Activated naive CD8-positive, alpha-beta T cell treated with anti-CD3 and anti-CD28 coated beads for 36 hours (primary cell): ENCODE measurements at places on chromosomes 12 and 14. TPM values are rescaled to one million over a fixed set of nuclear protein-coding genes. Genes with fewer than 3 reads are reported as not detected.

TCL1B gene
- total RNA-seq: not detected

TOMM20L gene
- total RNA-seq: not detected

LPAR5 gene
- total RNA-seq: 7.3 TPM

- peaks cover 74% of the 10 kb centered on the region for H3K4me1 ChIP-seq
- peak overlapping the region; percentile 60 for H3K4me3 ChIP-seq
These were observed 6.2 kb downstream of the CHST11 start for GRCh38 chr12:104462931-104463339.

RAD9B gene
- total RNA-seq: 2.8 TPM

DNA sequence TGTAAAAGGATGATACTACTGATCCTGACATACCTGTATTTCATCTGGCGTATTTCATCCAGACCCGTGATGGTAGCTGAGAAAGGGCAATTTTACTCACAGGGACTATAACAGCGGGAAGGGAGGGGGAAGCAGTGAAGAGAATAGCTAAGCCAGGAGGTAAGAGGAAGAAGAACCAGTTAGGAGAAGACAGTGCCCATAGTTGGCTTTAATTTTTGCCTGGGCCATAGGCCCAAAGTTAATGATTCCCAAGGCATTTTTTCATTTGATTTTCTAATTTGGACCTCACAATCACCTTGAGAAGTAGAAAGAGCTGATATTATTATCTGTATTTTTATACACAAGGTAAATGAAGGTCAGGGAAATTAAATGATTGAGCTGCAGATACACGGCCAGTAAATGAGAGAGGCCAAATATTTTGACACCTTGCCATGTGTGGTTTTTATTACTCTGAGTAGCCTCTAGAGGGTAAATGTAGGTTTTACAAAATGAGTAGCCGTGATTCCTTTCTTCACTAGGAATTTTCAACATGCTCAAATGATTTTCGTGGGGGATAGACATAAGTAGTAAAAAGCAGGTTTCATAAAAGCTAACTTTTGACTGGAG lies 382.2 kb downstream of the FUT8 start:
- H3K27ac ChIP-seq: no peak overlapping the region
- H3K36me3 ChIP-seq: no peaks in the 10 kb centered on the region
- no peaks in the 10 kb centered on the region for H3K27me3 ChIP-seq
- H3K4me1 ChIP-seq: no peaks in the 10 kb centered on the region

TSPAN8 gene
- not detected for total RNA-seq

- H3K4me3 ChIP-seq: no peak overlapping the region
- no peaks in the 10 kb centered on the region for H3K27me3 ChIP-seq
- no peak for DNase-seq
- H3K4me1 ChIP-seq: peaks cover 28% of the 10 kb centered on the region
These were observed 23.4 kb downstream of the WBP11 start for GRCh38 chr12:14779834-14780233.

- no peak overlapping the region for H3K4me3 ChIP-seq
- H3K27me3 ChIP-seq: no peaks in the 10 kb centered on the region
- no peaks in the 10 kb centered on the region for H3K36me3 ChIP-seq
- no peak overlapping the region for H3K27ac ChIP-seq
These were observed 83.0 kb downstream of the FZD10 start for GRCh38 chr12:130245251-130245650.

DNA sequence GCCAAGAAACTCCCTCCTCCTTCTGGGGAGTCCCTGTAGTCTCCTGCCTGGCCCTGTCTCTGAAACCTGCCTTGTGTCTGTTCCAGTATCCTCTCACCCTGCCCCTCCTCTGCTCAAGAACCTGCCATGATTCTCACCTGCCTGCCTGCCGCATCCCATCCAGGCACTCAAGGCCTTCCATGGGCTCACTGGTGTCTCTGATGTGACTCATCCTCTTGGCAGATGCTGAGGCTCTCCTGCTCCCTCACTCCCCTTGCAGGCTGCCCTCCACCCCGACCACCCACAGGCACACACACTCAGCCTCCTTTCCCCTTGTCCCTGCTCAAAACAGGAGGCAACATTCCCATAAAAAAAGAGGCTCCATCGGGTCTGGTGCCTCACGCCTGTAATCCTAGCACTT lies 5.8 kb upstream of the BEGAIN start:
- H3K36me3 ChIP-seq: no peaks in the 10 kb centered on the region
- H3K4me3 ChIP-seq: no peak overlapping the region
- H3K27me3 ChIP-seq: peaks cover 16% of the 10 kb centered on the region
- no peak overlapping the region for H3K27ac ChIP-seq

DNA sequence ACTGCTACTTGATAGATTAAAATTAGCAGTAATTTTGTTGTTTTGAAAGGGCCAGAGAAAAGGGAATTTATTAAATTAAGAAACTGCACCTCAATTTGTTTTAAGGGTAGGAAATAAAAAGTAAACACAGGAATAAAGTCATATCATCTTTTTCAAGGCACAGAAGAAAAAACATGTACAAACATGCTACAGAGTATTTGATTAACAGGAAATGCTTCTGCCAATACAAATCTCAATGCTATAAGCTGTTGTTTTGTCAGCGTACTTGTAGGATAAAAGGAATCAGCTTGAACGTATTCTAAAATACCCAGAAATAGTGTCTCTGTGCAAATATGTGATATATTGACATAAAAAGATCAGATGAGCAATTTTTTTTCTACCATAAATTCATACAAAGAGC lies 474.0 kb upstream of the MGAT4C start:
- no peaks in the 10 kb centered on the region for H3K4me1 ChIP-seq
- H3K4me3 ChIP-seq: no peak overlapping the region
- DNase-seq: no peak
- H3K36me3 ChIP-seq: no peaks in the 10 kb centered on the region
- no peaks in the 10 kb centered on the region for H3K27me3 ChIP-seq
- no peak overlapping the region for H3K27ac ChIP-seq

CTSG gene
- total RNA-seq: not detected

PLEKHG7 gene
- total RNA-seq: not detected

C1RL gene
- 8.6 TPM for total RNA-seq

DNA sequence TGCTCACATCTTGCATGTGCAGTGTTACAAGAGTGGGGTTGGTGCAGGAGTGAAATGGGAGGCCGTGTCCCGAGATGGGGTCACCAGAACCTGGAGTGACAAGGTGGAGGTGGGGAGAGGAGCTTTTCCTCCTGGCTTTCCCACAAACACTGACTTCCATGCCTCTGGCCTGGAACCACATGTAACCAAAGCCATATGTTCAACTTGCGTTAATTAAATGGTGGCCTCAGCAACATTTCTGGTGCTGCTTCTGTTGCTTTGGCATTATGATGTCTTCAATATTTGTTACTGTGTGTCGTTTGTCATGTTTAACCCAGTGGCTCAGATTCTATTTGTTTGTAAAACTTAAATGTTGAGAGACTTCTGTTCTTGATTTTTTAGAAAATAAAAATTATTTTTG lies 110.2 kb downstream of the VCPKMT start:
- H3K27me3 ChIP-seq: no peaks in the 10 kb centered on the region
- H3K36me3 ChIP-seq: peaks cover 3% of the 10 kb centered on the region
- no peak overlapping the region for H3K27ac ChIP-seq
- no peak overlapping the region for H3K4me3 ChIP-seq
- no peak for DNase-seq
- peaks cover 26% of the 10 kb centered on the region for H3K4me1 ChIP-seq

- no peak for DNase-seq
- no peak overlapping the region for H3K4me3 ChIP-seq
- H3K27me3 ChIP-seq: no peaks in the 10 kb centered on the region
- no peaks in the 10 kb centered on the region for H3K36me3 ChIP-seq
- no peaks in the 10 kb centered on the region for H3K4me1 ChIP-seq
These were observed 174.1 kb downstream of the SLC6A15 start for GRCh38 chr12:84738481-84738972.

CD4 gene
- 2.5 TPM for total RNA-seq

DNA sequence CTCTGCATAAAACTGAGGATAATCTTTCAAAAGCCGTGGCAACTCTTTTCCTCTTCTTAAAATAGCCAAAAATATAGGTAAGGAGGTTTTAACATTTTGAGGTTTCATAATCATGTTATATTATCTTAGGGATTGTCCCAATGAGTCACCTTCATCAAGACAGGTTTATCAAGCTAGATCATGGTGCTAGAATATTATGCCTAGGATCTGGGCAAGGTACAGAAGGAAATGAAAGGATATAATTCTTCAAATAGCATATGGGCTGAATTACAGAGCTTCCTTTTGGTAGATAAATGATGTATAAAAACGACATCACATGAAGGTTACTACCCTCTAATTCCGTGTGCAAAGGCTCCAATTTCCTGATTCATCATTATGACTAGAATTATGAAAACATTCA lies 28.6 kb upstream of the TBC1D15 start:
- no peak overlapping the region for H3K4me3 ChIP-seq
- no peaks in the 10 kb centered on the region for H3K36me3 ChIP-seq
- H3K4me1 ChIP-seq: no peaks in the 10 kb centered on the region
- H3K27me3 ChIP-seq: peaks cover 20% of the 10 kb centered on the region

COX8C gene
- not detected for total RNA-seq

- H3K36me3 ChIP-seq: no peaks in the 10 kb centered on the region
- H3K4me1 ChIP-seq: no peaks in the 10 kb centered on the region
- no peak overlapping the region for H3K4me3 ChIP-seq
- H3K27ac ChIP-seq: no peak overlapping the region
- no peak for DNase-seq
These were observed 36.3 kb downstream of the FOXA1 start for GRCh38 chr14:37558740-37559139.

CLEC4C gene
- not detected for total RNA-seq

- no peak overlapping the region for H3K4me3 ChIP-seq
- DNase-seq: no peak
- H3K27ac ChIP-seq: no peak overlapping the region
- peaks cover 20% of the 10 kb centered on the region for H3K27me3 ChIP-seq
- no peaks in the 10 kb centered on the region for H3K36me3 ChIP-seq
- no peaks in the 10 kb centered on the region for H3K4me1 ChIP-seq
These were observed 33.8 kb downstream of the CCDC38 start for GRCh38 chr12:95908573-95908972.

- no peak overlapping the region for H3K27ac ChIP-seq
- no peaks in the 10 kb centered on the region for H3K27me3 ChIP-seq
- no peak for DNase-seq
- peaks cover 8% of the 10 kb centered on the region for H3K4me1 ChIP-seq
- no peak overlapping the region for H3K4me3 ChIP-seq
- peaks cover 75% of the 10 kb centered on the region for H3K36me3 ChIP-seq
These were observed 171.2 kb downstream of the PCNX1 start for GRCh38 chr14:71078500-71078899.

- no peak overlapping the region for H3K4me3 ChIP-seq
- no peak for DNase-seq
These were observed 71.1 kb downstream of the PTCSC3 start for GRCh38 chr14:36105401-36105800.

ITGB7 gene
- 102 TPM for total RNA-seq

FGD4 gene
- total RNA-seq: 0.34 TPM

DNA sequence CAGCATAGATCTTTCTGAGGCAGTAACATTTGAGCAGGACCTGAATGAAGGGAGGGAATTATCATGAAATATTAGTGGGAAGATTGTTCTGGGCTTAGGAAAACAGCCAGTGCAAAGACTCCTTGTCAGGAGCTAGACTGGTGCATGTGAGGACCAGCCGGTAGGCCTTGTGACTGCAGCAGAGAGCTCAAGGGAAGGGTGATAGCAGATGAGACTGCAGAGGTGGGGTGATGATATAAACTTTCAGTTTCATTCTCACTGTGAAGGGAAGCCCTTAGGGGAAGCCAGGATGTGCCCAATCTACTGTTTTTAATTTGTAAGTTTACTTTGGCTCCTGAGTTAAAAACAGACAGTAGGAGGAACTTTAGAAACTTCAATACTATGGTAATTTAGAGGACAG lies 12.4 kb downstream of the IL22 start:
- peaks cover 49% of the 10 kb centered on the region for H3K4me1 ChIP-seq
- H3K36me3 ChIP-seq: peaks cover 14% of the 10 kb centered on the region
- H3K4me3 ChIP-seq: peak overlapping the region; percentile 42

GRCh38 chr12:38152816-38153736 lies 163.5 kb upstream of the ALG10B start:
- H3K4me1 ChIP-seq: no peaks in the 10 kb centered on the region
- DNase-seq: no peak
- no peak overlapping the region for H3K27ac ChIP-seq
- no peaks in the 10 kb centered on the region for H3K36me3 ChIP-seq
- no peak overlapping the region for H3K4me3 ChIP-seq

DNA sequence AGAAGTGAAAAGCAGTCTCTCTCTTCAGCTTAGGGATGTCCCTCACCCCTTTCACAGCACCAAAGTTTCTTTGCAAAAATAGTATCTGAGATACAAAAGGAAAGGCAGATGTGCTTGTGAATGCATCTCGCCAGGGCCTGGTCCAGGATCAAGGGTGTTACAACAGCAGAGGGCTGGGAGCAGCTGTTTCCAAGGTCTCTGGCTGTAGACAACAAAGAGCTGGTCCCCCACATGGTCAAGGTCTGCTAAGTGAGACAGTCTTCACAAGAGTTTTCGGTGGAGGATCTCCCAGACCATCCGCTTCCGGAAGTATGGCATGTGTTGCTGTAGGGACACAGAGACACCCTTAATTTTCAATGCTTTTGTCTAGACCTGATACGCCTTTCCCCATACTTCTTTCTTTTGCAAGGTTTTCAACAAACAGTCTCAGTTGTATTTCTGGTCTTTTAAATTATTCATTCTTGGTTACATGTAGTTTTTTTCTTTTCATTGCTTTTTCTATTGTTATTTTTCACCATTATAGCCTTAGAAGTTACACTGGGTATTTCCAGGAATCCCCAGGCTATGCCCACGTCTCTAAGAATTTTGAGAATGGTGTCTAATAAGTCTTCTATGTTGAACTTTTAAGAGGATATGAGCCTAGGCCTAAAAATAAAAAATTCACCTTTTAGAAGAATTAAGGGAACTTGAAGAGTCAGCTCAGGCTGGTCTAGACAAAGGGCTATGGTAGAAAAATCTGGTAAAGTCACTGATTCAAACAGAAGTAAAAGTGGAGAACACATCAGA lies 41.0 kb upstream of the COL2A1 start:
- no peak overlapping the region for H3K4me3 ChIP-seq
- no peaks in the 10 kb centered on the region for H3K27me3 ChIP-seq
- DNase-seq: no peak
- H3K4me1 ChIP-seq: peaks cover 2% of the 10 kb centered on the region
- no peak overlapping the region for H3K27ac ChIP-seq
- peaks cover 7% of the 10 kb centered on the region for H3K36me3 ChIP-seq

- H3K36me3 ChIP-seq: no peaks in the 10 kb centered on the region
- H3K4me1 ChIP-seq: peaks cover 31% of the 10 kb centered on the region
- H3K4me3 ChIP-seq: peak overlapping the region; percentile 11
- H3K27ac ChIP-seq: no peak overlapping the region
These were observed 844.6 kb downstream of the VRK1 start for GRCh38 chr14:97641827-97642226.

DNA sequence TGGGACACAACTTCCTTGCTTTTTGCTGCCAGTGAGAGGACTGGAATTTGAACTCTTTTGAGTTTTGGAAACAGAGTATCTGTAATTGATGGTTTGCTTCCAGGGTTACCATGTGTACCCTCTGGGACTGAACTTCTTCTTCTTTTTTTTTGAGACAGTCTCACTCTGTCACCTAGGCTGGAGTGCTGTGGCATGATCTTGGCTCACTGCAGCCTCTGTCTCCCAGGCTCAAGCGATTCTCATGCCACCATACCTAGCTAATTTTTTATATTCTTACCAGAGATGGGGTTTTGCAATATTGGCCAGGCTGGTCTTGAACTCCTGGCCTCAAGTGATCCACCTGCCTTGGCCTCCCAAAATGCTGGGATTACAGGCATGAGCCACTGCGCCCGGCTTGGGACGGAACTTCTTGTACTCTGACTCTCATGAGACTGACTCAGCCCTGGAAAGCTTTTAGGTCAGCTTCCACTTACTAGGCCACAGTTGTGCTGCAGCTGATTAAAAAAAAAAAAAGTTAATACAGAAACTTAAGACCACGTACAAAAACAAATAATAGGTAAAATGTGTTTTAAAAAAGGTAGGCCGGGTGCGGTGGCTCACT lies 15.8 kb downstream of the SEL1L start:
- peaks cover 47% of the 10 kb centered on the region for H3K36me3 ChIP-seq
- H3K27ac ChIP-seq: no peak overlapping the region
- no peak for DNase-seq
